ENCODE measurements at places on chromosomes 1 and 21. TPM values are rescaled to one million over a fixed set of nuclear protein-coding genes. Genes with fewer than 3 reads are reported as not detected.

- DNase-seq, result no peak
Observed at GRCh38 chr1:33684396-33685179, 179.3 kb upstream of the HMGB4 start.

DNA sequence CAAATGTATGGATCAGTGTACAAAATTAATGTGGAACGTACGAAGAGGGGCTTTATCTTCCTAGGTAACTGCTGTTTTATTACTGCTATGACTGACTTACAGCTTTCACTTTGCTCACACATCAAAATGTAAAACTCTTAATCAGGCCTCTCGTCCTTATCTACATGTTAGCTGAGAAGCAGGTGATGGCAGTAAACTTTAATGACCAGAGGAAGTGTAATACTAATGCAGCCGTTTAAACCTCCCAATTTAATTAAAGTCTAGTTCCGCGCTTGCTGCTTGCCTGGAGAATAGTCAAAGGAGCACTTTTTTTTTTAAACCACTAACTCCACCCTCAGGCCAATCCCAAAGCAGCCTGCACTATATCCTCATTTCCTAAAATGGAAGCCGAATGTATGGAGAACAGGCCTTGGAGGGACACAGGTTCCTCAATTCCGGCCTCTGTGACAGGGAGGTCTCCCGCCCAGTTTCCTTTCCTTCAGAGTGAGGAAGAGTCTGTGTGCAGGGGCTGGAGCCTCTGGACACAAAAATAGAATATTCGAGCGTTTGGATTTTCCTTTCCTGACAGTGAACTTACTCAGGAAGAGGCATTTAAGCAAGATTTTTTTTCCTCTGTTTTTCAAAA is 36.7 kb upstream of the RASAL2 start:
- DNase-seq, result no peak

- DNase-seq, result no peak
Observed at GRCh38 chr1:95640746-95641145, 406.7 kb downstream of the RWDD3 start.

DNA sequence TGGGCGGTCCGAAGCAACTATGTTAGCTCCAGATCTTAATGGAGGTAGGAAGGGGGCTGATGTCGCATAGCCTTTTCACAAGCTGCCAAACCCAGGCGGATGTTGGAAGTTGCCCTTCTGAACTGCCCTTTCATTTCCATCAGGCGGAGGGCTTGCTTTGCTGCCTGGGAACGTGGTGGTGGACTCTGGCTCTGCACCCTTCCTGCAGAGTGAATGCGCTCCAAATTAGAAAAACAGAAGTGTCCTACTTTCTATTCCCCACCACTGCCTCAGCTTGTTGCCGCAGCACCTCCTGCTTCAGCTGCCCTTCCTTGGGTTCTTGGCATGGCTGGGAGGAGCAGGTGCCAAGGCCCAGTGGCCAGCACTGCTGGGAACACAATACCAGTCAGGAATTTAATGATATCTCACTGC is 60.6 kb downstream of the AK4 start:
- no peak for DNase-seq

DNA sequence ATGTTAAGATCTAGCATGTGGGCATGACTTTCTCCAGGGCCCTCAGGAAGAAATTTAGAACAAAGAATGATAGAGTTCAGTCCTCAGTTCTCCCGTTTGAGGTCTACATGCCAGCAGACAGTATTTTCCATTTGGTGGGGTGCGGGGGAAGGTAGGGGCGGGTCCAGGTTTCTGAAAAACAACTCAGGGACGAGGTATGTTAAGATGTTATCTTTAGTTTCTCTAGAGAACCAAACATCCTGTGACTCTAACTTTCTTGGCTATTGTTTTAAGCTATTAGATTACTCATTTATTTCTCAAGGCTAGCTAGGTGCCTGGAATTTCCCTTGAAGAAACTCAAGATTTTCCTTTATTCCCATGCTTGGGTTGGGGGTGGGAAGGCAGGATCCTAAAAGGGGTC is 42.3 kb upstream of the SYT14 start:
- no peak for DNase-seq

DNA sequence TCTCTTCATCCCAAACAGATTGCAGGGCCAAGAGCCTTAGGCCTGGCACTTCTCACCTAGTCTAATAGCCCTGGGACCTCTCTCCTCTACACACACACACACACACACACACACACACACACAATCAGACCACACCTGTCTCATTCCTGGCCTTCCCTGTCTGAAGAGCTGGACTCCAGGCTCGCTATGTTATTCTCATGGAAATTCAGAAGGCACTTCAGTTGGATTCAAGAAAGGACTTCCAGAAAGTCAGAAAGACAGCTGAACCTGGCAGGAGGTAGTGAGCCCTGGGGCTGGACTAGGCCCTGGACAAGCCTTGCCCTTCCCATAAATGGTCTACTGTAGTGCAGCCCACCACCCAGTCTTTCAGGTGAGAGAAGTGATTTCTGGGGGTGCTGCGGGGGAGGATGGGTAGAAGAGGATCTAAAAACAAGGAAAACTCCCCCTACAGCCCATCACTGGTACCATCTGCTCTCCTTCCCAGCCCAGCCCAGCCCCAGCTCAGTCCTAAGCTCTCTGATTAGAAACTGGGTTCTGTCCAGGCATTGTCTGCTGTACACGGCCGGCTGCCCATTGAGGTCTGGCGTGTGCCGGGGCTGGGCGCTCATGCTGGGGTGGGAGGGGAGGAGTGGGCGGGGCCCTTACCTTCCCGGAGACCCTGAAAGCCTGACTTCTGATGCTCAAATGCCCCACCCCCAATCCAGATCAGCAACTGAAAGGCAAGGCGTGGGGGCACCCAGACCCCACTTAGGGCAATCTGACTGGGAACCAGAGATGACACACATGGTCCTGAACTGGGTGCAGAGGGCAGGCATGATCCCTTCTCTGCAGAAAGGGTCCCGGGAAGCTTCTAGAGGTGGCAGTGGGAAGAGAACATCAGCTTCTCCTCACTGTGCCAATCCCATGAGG is 2.5 kb downstream of the KIF21B start:
- DNase-seq, result no peak

DNA sequence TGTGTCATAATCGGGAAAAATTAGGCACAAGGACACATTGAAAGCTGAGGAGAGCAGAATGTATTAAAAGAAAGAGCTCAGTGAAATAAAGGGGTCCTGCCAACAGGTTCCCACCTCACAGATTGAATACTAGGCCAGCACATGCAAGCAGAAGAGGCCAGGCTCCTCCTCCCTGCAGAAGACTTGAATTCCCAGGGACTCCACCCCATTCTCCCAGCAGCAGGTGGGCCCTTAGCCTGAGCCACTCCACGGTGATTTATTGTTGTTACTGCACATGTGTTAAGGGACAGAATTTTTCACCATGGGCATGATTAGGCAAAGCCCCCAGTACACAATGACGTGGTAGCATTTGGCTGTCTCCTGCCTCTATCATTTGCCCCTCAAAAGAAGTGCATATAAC is 1844.7 kb downstream of the NCAM2 start:
- no peak for DNase-seq

- DNase-seq, result no peak
Observed at GRCh38 chr1:192949783-192950182, 109.4 kb downstream of the UCHL5 start.

DNA sequence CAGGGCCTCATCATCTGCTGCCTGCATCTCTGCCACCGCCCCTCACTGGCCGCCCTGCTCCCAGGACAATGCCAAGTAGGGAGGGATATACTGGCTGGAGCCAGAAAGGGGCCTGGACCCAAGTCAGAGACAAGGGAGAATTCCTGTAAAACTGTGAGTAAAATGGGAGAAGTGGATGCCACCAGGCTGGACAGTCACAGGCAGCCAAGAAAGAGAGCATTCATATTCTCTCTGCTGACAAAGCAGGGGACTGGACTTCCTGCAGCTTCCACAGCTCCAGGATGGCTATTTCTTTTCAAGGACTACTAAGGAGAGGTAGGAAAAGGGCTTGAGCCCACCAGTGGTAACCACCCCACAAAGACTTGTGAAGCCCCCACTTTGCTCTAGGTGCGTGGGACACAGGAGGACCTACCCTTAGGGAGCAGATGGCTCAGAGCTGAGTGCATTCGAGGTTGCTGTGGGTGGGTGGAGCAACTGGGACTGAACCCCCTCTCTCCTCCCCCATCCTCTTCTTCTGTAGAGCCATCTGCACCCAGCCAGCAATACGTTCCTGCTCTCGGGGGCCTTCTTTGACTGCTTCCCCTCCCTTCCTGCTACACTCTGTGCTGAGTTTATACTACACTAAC is 57.5 kb downstream of the GLIS1 start:
- DNase-seq, result no peak

GRCh38 chr1:151157067-151157531 is 650 bp downstream of the TNFAIP8L2 start:
- DNase-seq, result no peak

- DNase-seq, result peak; percentile 14
Observed at GRCh38 chr1:153921803-153922075, 1.0 kb downstream of the GATAD2B start.

GRCh38 chr1:228794173-228794572 is 58.9 kb downstream of the RHOU start:
- no peak for DNase-seq

- DNase-seq, result no peak
Observed at GRCh38 chr1:169201084-169201619, 94.7 kb downstream of the ATP1B1 start.

DNA sequence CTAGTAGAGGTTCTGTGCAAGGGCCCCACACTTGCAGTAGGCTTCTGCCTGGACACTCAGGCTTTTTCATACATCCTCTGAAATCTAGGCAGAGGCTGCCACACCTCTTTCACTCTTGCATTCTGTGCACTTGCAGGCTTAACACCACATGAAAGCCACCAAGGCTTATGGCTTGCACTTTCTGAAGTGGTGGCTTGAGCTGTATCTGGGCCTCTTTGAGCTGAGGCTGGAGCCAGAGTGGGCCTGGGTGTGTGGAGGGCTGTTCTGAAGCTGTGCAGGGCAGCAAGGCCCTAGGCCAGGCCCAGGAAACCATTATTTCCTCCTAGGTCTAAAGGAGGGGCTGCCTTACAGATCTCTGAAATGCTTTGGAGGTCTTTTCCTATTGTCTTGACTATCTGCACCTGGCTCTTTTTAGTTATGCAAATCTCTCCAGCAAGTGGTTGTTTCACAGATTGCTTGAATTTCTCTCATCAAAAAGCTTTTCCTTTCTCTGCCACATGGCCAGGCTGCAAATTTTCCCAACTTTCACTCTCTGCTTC is 66.2 kb downstream of the TYW3 start:
- no peak for DNase-seq

DNA sequence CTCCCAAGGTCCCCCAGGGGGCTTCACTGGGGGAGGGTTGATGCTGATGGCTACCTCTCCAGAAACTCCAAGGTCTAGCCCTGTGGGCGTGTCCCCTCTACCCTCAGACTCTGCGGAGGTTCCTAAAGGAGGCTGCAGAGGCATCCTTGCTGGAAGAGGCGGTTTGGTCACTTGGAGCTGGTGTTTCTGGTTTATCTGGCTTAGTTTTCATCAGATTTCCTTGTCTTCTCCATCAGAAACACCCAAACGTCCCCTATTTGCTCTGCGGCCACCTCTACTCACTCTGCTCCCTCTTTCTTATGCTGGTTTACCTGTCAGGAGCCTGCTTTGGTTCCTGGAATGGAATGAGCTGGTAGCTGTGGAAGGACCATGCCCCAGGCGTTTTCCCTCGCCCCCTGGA is 2.5 kb downstream of the PKP1 start:
- no peak for DNase-seq

- DNase-seq, result no peak
Observed at GRCh38 chr1:39802496-39803260, 14.0 kb upstream of the BMP8B start.

DNA sequence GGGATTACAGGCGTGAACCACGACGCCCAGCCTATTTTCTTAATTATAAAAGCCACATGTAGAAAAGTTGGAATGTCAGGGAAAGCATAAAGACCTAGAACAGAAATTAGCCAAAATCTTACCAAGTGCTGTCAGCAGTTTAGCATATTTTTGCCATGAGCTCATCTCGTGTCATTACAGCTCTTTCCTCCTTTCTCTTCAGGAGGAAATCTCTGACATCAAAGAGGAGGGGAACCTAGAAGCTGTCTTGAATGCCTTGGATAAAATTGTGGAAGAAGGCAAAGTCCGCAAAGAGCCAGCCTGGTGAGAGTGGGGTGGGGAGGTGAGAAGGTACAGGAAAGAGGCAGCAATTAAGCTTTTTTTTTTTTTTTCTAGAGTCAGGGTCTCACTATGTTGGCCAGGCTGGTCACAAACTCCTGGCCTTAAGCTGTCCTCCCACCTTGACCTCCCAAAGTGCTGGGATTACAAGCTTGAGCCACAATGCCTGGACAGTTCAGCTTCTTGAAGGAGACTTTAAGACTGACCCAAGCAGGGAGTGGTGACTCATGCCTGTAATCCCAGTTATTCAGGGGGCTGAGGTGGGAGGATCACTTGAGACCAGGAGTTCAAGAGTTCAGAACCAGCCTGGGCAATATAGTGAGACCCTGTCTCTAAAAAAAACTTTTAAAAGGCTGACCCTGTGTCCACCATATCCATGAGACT is 8.4 kb upstream of the BGLAP start:
- no peak for DNase-seq

DNA sequence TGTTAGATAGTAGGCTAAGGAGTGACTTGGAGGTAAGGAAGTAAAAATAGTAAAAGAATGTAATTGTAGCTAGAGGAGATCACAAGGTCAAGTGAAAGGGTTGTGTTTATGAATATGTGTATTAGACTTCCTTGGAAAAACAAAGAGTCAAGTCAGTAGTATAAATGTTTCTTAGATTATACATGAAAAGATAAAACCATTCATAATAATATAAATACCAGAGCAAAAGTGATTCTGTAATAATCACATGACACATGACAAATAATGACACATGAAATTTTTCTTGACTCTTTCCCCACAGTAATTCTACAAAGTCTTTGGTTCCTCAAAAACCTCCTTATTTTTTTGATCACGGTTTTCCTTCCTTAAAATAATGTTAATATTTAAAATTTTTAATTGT is 56.4 kb downstream of the IVNS1ABP start:
- DNase-seq, result no peak

- DNase-seq, result no peak
Observed at GRCh38 chr1:234310460-234310817, 62.8 kb upstream of the COA6 start.

GRCh38 chr21:32410291-32410690 is 2.2 kb upstream of the EVA1C start:
- no peak for DNase-seq

DNA sequence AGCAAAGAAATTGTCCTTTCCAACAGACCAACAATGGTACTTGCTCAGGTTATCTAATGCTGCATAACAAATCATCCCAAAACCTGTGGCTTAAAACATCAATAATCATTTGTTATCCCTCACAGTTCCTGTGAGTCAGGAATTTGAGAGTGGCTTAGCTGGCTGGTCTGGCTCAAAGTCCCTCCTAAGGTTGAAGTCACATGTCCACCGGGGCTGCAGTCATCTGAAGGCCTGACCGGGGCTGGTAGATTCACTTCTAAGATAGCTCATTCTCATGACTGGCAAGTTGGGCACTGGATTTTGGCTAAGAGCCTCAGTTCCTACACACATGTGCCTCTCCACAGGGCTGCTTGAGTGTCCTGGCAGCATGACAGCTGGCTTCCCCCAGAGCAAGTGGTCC is 16.9 kb downstream of the ERI3 start:
- no peak for DNase-seq

Gene LCE1D
- not detected for total RNA-seq

Gene PRDM16
- total RNA-seq, result 0.15 TPM

Gene LIPI
- not detected for total RNA-seq

Gene LMOD1
- total RNA-seq, result 12.8 TPM
